ENCODE measurements at places on chromosomes 6 and 20. TPM values are rescaled to one million over a fixed set of nuclear protein-coding genes. Genes with fewer than 3 reads are reported as not detected.

GRCh38 chr6:139376604-139377218 lies 2.3 kb upstream of the CITED2 start:
- no peak for DNase-seq

DNA sequence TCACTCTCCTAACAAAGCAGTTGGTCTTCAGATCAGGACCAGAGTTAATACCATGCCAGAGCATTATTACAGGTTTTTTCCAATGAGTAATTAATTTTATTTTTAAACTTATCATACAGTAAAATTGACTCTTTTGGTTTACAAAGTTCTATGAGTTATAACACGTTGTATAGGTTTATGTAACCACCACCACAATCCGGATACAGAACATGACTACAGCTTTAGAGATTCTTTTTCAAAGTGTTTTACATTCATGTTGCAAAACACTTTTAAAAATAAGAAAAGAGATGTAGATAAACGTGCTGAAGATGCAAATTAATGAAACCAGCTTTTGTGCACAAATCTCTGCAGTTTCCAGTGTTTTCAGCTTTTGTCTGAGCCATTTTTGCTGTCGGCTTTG lies 1.5 kb upstream of the TPBG start:
- no peak for DNase-seq

The ARFGEF2 gene
- 36.6 TPM for total RNA-seq

The BMP7 gene
- total RNA-seq, result 11.5 TPM

GRCh38 chr6:155327326-155328073 lies 13.2 kb upstream of the TFB1M start:
- DNase-seq, result peak; percentile 55
